NCI-H1092 (cell line): ENCODE measurements at places on chromosomes 7 and 10.

DNA sequence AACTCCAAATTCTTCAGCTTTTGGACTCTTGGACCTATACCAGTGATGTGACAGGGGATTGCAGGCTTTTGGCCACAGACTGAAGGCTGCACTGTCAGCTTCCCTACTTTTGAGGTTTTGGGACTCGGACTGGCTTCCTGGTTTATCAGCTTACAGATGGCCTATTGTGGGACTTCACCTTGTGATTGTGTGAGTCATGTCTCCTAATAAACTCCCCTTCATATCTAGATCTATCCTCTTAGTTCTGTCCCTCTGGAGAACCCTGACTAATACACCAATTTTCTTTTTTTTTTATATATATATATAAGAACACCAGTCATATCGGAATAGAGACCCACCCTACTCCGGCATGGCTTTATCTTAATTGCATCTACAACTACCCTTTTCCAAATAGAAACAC, 166.8 kb downstream of the ETV1 start:
- DNase-seq = no peak

DNA sequence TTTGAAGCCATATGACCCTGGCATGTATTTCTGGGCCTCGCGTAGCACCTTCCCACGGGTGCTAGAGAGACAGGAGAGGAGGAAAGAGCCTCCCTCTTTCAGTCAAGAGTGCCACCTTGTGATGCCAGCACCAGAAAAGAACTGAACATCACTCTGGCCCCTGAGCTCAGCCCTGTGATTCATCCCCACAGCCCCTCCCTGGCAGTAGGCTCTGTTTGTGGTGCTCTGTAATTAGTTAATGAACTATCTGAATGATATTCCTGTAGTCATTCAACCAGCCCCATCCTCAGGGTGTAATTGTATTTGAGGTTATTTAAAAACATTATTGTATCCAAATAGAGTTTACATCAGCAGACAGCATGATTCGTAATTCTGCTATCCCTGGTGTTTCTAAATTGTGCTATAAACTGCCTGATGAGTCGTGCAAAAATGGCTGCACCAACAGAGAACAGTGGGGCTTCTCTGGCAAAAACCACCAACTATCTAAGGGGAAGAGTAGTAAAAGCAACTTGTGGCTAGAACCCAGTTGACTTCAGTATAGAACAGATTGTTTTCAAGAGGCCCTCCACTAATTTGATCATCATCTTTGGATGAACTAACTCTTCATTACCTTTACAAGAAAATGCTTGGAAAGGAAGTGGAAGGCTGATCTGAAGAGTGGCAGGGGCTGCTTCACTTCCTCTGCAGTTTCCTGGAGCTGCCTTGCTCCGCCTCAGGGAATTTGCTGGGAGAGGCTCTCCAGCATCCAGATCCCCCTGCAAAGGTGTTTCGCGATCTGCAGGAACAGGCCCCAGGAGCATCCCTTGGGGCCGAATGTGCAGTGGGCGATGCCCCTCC, 23.7 kb upstream of the TIAL1 start:
- no peak for DNase-seq

GRCh38 chr10:93815304-93816096, 57.8 kb downstream of the LGI1 start:
- DNase-seq = peak; percentile 44

- DNase-seq = no peak
Measured at GRCh38 chr10:119292968-119293760, 85.8 kb downstream of the GRK5 start.

DNA sequence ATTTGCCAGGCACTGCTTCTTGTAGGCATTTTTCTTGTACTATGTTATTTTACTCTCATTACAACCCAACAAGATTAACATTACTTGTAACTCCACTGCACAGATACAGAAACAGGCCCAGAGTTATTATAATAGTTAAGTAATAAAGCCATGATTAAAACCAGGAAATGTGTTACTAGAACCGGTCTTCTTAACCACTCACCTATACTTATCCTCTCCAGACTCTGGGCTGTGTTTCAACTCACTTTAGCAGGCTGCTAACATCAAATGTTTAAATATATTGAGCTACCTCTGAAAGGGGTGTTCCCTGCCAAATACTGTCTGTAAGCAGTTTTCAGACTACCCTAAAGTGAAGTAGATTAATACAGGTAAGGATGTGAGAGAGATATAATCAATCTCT, 1227.8 kb downstream of the SORCS3 start:
- DNase-seq = no peak

DNA sequence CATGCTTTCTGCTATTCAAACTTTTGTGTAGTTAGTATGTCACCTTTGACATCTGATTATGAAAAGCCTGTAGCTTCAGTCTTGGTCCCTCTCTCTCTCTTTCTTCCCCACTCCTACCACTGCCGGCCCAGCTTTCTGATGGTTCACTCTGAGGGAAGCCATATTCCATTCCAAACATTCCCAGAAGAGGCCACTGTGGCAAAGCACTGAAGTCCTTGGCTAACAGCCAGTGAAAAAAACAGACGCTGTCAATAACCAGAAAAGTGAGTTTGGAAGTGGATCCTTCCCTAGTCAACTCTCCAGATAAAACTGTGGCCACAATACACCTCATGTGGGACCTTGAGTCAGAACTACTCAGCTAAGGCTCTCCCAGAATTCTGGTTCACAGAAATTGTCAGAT, 950.7 kb upstream of the PHF14 start:
- peak; percentile 26 for DNase-seq
